Hematopoietic multipotent progenitor cell treated with erythropoietin and hydrocortisone succinate and interleukin-3 and kit ligand, for 8 days (in vitro differentiated cells): ENCODE measurements at places on chromosomes 16 and 17.
A peak's percentile ranks its signal among the peaks of the same experiment; 100 is the strongest.

DNA sequence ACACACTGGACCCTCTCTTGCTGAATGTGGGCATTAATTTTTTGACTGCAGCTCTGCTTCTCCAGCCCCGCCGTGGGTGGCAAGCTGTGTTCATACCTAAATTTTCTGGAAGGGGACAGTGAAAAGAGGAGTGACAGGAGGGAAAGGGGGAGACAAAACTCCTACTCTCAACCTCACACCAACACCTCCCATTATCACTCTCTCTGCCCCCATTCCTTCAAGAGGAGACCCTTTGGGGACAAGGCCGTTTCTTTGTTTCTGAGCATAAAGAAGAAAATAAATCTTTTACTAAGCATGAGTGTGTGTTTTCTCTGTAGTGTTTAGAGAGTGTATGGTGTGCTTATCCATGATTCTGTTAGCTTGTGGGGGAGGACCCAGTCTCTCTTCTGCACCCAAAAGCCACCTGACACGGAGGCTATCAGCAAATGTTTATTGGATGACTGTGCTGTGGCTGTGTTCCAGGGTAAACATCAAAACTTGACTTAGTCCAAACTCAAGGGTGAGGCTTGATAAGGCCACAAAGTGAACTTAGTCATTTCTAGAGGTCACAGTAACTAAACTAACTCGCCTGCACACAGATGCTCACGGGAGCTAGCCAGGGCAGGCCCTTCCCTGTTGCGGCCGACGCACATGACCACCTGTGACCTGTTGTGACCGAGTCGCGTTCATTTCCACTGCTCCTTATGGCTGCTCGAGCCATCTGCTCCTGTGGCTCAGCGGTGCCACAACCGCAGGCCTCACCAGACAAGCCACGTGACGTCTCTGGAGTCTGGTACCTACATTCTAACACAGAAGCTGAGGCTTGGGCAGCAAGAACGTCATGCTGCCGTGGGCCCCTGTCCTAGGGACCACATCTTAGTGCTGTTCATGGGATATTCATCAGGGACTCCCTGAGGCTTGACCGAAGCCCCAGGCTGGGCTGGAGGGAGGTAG is 9.8 kb upstream of the MED11 start:
- DNase-seq: peak; percentile 94

- peak; percentile 31 for DNase-seq
Measured at GRCh38 chr16:84712801-84713775, 13.3 kb downstream of the USP10 start.

DNA sequence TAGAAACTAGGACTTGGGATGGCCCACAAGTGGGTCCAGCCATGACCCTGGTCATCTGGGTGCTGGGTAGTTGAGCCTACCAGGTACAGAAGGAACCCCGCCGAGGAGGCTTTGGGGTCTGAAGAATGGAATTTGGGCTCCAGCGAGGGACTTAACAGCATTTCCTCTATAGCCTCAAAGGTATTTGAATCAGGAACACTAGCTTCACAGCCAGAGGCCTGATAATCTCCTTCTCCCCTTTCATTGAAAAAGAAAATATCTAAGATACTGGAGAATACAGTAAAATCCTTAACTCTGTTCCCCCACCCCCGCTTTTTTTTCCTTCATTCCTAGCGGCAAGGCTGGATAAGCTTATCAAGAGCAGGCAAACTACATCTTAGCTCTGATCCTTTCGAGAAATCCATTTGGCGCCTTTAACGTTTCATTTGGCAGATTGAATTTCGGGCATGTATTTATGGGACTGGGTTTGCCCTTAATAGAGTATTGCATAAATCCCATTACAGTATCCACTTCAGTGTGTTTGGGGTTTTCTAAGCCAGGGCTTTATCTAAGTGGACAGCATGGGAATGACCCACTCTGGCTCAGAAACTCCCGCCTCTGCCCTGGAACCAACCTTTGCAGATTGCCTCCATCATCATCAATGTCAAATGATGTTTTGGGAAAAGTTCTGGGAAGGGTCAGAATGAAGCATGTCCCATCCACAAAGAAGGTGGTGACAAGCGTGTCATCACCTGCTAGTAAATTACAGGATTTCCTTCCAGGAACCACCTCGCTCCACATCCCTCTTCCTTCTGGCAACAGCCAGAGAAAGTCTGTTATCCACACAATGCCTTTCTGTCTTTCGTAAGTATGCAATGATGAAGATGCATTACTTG is 36.9 kb downstream of the XYLT1 start:
- DNase-seq: no peak

DNA sequence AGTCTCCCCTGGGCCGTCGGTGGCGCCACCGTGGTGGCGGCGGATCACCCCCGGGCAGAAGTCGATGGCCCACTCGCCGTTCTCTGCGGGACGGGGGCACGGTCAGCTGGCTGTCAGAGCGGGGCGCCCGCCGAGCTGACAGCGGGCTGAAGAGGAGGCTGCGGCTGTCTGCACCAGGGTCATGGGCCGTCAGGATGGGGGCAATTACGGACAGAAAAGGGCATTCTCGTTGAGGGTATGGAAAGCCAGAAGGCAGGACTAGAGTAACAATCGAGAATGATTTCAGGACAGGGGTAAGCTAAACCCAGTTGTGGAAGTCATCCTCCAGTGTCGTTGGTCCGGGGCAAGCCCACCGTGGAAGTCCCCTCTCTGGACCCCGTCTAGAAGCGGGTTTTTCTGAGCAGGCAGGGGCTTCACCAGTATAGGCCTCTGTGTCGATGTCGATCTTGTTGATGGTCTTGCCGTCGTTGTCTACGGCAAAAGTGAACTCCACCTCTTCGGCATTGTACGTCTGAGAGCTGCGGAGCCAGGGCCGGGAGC is 1.7 kb downstream of the CHRNE start:
- no peak for DNase-seq

DNA sequence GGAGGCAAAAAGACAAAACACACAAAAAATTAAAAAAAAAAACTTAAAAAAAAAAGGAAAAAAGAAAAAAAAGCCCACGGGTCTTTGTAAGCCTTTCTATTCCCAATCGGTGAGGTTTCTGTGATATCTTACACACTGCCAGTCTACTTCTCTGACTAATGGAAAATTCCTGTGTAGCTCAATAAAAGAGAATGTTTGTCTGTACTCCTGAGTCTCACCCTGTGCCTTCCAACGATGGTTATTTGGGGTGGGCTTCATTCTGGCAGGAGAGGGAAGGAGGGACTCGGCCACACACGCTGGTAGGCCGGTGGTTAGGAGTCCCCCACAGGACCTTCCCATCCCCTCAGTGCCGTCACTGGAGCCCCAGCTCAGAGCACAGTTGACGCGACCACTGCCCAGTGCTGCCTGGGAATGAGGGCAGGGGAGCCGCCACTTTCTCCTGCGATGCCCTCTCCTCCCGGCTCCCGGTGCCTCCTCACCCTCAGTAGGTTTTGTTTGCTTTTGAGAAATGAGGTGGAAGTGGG is 68.0 kb downstream of the AMFR start:
- DNase-seq: peak; percentile 23

DNA sequence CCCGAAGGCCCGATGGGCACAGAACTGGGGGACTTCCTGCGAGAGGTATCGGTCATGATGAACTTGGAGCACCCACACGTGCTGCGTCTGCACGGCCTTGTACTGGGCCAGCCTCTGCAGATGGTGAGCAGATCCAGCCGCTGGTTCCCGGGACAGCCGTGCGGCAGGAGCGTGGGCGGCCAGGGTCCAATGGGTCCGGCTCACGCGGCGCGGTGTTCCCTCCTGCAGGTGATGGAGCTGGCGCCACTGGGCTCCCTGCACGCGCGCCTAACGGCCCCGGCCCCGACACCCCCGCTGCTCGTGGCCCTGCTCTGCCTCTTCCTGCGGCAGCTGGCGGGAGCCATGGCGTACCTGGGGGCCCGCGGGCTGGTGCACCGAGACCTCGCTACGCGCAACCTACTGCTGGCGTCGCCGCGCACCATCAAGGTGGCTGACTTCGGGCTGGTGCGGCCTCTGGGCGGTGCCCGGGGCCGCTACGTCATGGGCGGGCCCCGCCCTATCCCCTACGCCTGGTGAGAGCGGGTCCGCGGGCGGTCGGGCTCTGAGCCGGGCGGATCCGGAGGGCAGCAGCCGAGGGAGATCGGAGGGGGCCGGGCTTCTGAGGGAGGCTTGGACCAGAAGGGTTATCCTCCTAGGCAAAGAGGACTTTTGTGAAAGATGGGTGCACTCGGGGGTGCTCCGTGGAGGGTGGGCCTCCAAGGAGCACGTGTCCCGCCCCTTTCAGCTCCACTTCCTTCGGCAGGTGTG is 3.0 kb downstream of the TNK1 start:
- peak; percentile 25 for DNase-seq

DNA sequence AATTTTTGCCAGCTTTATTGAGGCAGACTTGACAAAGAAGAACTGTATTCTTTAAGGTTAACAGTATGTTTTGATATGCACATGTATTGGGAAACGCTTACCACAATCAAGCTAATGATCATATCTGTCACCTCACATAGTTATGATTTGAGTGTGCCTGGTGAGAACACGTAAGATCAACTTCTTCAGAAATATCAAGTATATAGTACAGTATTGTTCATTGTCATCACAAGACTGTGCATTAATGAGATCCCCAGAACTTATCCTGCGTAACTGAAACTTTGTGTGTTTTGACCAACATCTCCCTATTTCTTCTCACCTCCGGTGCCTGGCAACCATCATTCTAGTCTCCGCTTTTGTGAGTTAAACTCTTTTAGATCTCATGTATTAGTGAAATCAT is 756.4 kb upstream of the EEF2KMT start:
- DNase-seq: no peak

- peak; percentile 15 for DNase-seq
Measured at GRCh38 chr16:70753228-70753627, 47.7 kb downstream of the VAC14 start.

DNA sequence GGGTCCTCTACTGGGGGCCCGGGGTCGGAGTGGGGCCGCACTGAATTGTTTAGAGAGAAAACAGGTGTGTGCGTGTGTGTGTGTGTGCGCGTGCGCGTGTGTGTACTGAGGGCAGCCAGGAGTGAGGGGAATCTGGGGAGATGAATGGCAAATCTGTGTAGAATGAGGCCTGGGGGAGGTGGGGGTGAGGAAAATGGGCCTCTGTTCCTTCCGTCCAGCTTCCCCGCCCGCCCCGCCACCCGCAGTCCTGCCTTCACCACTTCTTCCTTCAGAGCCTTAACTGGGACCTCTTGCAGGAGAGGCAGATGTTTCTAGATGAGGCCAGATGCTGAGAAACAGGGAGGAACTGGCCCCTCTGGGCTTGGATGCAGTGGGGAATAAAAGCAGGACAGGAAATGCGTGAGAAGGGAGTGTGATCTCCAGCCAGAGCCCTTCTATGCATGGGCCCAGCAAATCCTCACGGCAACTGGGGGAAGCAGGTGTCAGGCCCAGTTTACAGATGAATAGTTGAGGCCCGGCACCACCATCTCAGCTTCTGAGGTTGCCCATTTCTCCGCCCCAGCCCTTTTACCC is 29.7 kb upstream of the NGFR start:
- no peak for DNase-seq

DNA sequence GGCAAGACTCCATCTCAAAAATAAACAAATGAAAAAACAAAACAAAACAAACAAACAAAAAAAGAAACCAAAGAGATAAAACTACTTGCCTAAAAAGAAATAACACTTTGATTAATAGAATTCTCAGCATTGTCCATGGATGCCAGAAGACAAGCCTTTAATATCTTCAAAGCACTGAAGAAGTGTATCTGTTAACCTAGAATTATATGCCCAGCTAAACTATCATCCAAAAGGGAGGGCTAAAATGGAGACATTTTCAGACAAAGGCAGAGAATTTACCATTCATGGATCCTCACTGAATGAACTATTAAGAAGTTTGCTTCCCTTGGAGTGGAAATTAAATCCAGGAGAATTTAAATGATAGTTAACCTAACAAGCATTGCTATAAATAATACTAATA is 130.1 kb upstream of the SEC14L1 start:
- DNase-seq: no peak

DNA sequence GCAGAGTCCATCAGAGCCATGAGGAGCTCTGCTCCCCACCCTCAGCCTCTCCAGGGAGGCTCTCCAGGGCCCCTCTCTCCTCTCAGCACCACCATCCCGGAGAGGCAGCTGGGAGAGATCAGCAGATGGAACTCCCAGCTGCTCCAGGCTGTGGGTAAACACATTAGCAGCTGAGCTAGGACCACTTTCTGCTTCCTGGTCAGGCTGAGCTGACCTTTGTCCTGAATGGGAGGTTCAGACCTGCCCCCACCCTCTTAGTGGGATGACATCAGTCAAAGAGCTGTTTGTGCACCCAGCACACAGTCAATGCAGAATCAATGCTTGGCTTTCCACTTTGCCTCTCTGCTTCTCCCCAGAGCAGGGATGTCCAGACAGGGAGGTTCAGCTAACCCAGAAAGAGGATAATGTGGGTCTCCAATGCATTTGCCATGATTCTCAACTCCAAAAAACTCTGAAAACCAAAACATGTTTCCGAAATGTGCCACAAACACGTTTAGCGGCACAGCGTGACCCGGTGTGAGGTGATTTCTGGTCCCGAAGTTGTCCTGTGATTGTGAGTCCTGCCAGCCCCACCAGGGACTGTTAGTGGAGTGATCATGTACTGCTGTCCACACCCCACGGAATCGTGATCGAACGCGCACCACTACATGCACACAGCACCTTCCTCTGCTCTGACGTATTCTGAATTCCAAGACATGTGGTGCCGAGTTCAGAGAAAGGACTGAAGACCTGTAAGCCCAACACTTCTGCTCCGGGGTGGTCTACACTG is 6.7 kb downstream of the GPR142 start:
- no peak for DNase-seq

GRCh38 chr17:18314059-18314730 is 599 bp downstream of the TOP3A start:
- peak; percentile 28 for DNase-seq

DNA sequence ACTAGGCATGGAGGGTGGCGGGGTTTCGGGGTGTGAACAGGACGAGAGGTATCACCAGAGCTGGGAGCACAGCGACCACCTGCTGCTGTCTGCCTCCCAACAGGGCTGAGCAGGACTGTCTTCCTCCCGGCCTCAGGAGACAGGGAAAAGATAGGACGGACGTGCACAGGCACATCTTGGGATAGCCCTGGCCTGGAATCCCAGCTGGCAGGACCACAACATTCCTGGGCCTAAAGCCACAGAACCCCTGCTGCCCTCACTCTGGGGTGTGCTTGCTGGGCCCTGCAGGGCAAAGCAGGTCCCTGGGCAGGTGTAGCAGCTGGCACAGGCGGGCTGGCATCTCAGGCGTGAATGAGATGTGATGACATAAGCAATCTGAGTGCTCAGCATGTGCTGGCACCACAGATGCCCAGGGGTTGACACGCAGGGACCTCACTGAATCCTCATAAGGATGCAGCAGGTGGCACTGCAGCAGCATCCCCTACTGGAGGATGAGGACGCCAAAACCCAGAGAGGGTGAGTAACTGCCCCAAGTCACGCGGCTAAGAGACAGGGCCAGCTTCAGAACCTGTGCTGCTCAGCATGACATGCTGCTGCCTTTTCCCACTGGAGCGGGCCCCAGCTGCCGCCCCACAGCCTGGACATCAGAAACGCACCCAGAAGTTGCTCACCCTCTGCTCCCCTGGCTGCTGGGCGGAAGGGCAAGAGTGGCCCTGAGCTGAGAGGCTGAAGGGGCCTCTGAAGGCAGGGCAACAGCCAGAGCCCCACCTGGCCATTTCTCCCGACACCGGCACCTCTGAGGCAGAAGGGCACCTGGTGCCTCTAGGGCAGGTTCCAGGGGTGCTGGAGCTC is 7.1 kb downstream of the CORO7 start:
- no peak for DNase-seq
